ENCODE measurements at places on chromosomes 7 and 10.

- DNase-seq: no peak
Observed at GRCh38 chr7:134766779-134767519, 12.5 kb upstream of the CALD1 start.

GRCh38 chr10:76033457-76034196 lies 602.2 kb downstream of the LRMDA start:
- DNase-seq: no peak

GRCh38 chr10:56782503-56782902 lies 421.4 kb upstream of the ZWINT start:
- no peak for DNase-seq

- peak; percentile 64 for DNase-seq
Observed at GRCh38 chr7:94417901-94418300, 23.2 kb downstream of the COL1A2 start.

DNA sequence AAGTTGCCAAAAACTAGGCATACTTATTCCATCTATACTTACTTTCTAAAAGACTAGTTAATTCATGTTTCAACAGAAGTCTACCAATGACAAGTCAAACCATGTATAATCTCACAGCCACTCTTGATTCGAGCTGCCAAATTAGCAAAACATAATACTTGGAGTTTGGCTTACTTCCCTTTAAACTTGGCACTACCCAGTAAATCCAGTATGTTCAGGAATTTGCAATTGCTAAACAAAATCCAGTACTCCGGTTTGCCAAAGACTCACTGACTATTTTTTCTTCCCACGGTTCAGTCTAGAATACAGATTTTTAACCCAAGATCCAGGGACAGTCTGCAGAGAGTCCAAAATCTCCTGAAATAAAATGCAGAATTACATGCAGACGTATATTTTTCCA lies 4.6 kb downstream of the OAT start:
- DNase-seq: no peak

Measured in fibroblast of skin of left quadriceps (primary cell).